Cortex of kidney (tissue), 1 donor: ENCODE measurements at places on chromosomes 3 and 15.

DNA sequence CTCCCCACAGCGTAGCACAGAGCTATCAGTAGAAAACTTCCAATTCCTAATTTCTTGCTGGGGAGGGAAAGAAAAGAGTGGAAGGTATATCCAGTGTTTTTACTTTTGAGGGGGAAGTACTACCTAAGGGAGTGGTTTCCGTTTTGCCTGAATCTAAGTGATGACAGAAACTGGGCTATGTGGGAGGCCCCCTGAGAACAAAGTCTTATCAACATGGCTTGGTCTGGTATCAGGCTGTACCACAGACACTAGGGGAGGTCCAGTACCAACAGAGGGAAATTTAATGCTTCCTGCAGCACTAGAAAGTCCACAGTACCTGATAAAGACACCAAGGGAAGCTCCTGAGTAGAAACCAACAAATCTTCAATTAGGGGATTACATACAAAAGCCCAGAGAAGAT, 199.2 kb downstream of the IL5RA start:
- no peak for DNase-seq

GRCh38 chr3:123026565-123027291, 835 bp downstream of the SEMA5B start:
- no peak for DNase-seq

- DNase-seq: no peak
Measured at GRCh38 chr3:13882876-13883275, 3.0 kb upstream of the WNT7A start.

DNA sequence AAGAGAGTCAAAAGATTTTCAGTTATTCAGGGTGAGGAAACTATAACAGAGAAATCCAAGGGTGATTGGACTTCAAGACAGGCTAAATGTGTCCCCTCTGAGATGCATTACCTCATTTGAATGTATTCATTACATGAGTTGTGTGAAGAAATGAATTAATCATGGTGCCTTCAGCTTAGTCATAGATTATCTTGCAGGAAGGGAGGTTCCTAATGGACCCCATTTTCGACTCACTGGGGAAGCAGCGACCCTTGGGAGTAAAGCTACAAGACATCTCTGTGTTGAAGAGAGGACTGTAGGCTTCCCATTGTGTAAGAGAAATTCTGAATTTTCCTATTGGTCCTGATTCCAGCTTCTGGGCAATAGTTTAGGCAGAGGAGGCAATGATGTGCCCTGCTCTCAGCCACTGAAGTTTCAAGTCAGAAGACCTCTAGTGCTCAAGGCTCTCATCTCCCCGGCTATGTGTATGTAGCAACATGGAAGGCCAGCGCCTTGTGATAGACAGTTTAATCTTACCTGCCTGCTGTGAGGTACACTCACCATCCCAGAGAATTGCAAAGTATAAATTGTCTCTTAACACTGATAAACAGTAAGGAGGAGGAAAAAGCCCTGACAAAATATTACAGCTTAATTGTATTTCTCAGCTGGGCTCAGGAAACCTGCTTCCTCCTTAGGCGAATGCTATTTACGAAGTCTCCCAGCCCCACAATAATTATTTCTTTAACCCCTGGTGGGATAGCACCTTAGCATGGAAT, 133.8 kb downstream of the PDCD6IP start:
- no peak for DNase-seq

- DNase-seq: no peak
Measured at GRCh38 chr15:57611938-57612337, 20.2 kb downstream of the MYZAP start.

DNA sequence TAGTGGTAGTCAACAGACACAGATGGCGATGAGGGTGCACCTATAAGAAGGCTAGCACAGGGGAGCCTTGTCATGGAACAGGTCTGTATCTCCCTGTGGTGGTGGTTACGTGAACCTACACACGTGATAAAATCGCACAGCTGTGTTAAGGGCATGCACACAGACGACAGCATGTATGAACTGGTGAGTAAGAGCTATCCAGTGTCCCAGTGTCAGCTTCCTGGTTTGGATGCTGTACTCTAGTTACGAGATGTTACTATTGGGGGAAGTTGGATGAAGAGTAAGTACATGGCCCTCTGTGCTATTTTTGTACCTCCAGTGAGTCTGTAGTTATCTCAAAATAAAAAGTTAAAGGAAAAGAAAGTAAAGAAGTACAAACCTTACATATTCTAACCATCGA, 38.2 kb downstream of the MTMR10 start:
- DNase-seq: no peak

- DNase-seq: no peak
Measured at GRCh38 chr3:181176601-181177000, 187.1 kb upstream of the DNAJC19 start.

- no peak for DNase-seq
Measured at GRCh38 chr3:52204337-52205073, 6.5 kb downstream of the ALAS1 start.

- no peak for DNase-seq
Measured at GRCh38 chr3:115581362-115582135, 41.8 kb upstream of the GAP43 start.

GRCh38 chr3:50155891-50156290, 767 bp downstream of the SEMA3F start:
- no peak for DNase-seq

GRCh38 chr3:139202226-139202958, 141.4 kb upstream of the MRPS22 start:
- DNase-seq: no peak

DNA sequence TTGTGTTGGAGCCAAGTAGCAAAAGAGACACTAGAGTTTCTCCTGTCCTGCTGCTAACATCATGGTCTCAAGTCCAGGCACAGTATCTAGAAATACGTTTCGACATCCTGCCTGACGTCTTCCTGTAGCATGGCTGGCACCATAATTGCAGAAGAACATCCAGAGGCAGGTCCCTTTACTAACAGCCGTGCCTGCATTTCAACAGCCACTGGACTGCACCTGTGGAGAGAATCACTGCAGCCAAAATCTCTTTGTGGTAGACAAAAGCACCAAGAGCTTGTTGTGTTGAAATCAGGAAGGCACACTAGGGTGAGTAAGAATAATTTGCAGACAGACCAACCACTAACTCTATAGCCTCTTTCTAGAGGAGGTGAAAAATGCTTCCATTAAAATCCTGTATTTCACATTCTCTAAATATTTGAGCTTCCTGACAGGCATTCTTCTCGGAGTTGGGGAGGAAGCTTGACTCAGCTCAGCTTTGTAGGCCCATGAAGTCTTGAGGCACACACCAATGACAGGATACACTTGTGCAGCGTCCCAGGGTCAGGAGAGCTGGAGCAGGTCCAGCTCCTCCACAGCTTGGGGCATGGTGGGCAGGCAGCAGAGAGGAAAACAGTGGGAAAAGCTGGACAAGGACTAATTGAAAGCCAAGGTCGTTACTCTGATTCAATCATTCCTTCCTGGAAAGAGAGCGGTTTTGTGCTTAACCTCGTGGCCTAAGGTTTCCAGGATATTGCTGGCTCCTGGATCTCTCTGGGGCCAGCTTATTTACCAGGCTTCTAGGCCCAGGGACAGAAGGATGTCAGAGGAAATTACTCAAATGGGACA, 244.9 kb downstream of the FAM43A start:
- no peak for DNase-seq

- DNase-seq: no peak
Measured at GRCh38 chr3:147113293-147114044, 292.9 kb downstream of the ZIC4 start.

DNA sequence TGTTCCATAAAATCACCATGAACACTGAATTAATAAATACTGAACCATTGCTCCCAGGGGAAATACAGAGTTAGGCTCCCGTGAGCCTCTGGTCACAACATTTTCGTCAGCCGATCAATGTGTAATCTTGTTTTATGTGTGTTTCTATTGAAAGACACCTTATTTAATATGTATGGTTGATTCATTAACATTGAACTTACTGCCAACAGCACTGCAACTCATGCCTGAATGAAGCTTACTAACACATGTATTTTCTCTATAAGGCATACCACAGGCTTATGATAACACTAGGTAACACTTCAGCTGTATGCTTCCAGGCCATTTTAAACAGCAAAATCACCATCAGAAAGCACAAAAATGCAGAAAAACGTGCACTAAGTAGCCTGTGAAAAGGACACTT, 9.1 kb upstream of the REC114 start:
- DNase-seq: no peak

DNA sequence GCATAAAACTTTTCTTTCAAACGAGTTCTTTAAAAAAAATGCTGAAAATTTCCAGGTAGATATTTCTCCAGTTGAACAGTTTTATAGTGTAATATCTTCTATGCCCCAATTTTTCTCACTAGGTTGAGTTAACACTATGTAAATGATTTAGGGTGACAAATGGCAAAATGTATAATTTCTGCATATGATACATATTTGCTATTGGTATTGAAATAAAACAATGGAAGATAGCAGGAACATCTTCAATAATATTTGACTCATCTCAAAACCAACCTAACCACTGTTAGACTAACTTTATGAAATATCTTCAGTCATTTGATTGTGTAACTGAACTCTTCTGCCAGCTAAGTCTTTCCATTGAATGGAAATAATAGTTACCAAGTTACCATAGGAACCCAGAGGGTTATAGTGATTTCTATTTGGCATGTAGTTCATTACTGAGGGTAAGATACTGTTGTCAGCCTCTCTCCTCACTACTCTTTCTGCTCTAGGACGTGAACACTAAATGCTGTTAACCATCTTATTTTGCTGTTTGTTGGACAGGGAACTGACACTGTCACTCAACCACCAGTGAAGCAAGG, 824.7 kb upstream of the NECTIN3 start:
- no peak for DNase-seq

DNA sequence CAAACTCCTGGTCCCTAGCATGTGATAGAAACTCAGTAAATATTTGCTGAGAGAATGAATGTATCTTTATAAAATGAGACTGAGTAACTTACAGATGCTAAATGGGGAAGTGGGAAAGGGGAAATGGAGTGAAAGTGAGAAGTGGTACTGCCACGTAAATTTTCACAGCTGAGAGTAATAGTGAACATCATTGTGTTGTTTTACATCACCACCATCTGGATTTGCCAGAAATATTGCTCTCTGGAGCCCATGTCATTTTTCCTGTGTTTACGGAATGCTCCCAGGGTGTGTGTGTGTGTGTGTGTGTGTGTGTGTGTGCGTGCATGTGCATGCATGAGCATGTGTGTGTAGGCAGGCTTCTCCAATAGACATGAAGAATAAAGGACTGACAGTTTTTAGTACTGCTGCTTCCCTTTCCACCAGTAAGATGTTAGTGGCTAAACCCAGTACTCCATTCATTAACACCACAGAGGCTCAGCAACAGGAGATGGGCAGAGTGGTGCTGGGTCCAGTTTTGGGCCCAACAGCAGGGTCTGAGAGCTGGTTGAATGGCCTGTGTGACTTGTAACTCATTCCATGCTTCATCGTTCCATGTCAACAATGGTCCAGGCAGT, 57.3 kb downstream of the DIPK2A start:
- DNase-seq: no peak

DNA sequence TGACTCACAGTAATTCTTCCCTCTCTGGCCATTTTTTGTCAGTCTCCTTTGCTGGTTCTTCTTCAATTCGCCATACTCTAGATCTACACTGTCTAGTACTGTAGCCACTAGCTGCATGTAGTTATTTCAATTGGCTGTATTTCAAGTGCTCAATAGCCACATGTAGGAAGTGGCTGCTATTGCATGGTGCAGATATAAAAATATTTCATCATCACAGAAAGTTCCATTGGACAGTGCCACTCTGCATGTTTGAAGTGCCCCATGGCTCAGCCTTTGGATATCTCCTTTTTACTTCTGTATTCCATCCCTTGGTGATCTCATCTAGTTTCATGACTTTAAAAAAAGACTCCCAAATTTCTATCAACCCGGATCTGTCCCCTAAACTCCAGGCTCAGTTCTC, 22.1 kb downstream of the PPP2R3A start:
- no peak for DNase-seq

DNA sequence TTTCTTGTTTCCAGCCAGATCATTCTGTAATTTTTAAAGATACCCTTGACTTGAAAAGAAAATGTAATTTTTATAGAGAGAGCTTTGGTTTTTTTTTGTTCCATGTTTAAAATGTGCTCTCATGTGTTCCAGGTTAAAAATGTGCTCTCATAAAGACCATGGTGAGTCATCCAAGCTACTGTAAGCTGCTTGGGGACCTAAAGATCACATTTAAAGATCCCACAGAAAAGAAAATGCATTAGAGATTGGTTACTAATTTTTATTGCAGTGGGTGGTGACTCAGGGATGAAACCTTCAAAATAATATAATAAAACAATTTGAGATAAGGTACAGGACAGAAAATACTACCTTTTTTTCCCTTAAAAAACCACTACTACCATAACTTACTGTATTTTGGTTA, 11.0 kb downstream of the TCF12 start:
- no peak for DNase-seq

- DNase-seq: no peak
Measured at GRCh38 chr3:29955413-29955812, 651.0 kb upstream of the TGFBR2 start.

- no peak for DNase-seq
Measured at GRCh38 chr3:31268868-31269267, 263.9 kb upstream of the STT3B start.

GRCh38 chr3:10783360-10784351, 32.4 kb upstream of the SLC6A11 start:
- DNase-seq: no peak

- DNase-seq: no peak
Measured at GRCh38 chr15:97189162-97189780, 771.2 kb upstream of the ARRDC4 start.

GRCh38 chr15:40407330-40407990, 1.9 kb downstream of the IVD start:
- no peak for DNase-seq

GRCh38 chr3:73352841-73353645, 271.7 kb downstream of the PDZRN3 start:
- no peak for DNase-seq

DNA sequence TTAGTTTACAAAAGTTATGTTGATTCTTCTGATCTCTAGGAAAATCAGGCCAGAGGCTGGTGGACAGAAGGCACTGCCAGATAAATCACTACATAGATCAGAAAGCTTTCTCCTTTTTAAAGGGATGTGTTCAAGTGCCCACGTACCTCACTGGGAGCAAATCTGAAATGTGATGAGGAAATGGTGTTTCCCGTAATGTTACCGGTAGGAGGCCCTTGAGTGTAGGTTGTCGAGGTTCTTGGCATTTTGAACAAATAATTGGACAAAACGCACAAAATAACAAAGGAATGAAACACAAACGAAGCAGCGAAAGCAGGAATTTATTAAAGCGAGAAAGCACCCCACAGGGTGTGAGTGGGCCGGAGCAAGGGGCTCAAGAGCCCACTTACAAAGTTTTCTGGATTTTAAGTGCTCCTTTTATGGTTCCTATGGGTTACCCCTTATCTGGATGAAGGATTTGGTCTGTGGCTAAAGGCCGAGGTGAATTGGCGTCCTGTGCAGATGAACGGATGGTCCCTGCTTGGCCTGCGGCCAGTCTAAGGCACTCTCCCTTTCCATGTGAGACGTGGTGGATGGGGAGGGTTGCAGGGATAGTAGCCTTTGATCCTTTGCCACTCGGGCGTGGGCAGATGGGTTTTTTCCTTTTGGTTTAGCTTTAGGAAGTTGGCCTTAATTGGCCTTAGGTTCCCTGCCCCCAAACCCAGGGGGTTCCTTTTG, 1.0 kb downstream of the SNX1 start:
- no peak for DNase-seq

GRCh38 chr3:32432045-32432710, 40.5 kb downstream of the CMTM7 start:
- DNase-seq: no peak

- DNase-seq: no peak
Measured at GRCh38 chr3:49674497-49674983, 389 bp downstream of the APEH start.

GRCh38 chr15:44706946-44707636, 4.0 kb downstream of the PATL2 start:
- DNase-seq: no peak

GRCh38 chr3:82938821-82939328, 1177.4 kb upstream of the GBE1 start:
- no peak for DNase-seq
